AG09309 (cell line): ENCODE measurements at places on chromosomes 3 and 15.

- DNase-seq: no peak
These were observed 33.3 kb downstream of the CA12 start for GRCh38 chr15:63348392-63348791.

- no peak for DNase-seq
These were observed 141.2 kb downstream of the LRRC3B start for GRCh38 chr3:26763723-26764122.

- DNase-seq: no peak
These were observed at the start of gene PLCL2 for GRCh38 chr3:16884748-16885592. PLCL2 (plus strand) TSS chr3:16884955; CDS start chr3:16885040, 85 bp downstream.

GRCh38 chr3:101533603-101533968, 20.6 kb upstream of the SENP7 start:
- DNase-seq: no peak

DNA sequence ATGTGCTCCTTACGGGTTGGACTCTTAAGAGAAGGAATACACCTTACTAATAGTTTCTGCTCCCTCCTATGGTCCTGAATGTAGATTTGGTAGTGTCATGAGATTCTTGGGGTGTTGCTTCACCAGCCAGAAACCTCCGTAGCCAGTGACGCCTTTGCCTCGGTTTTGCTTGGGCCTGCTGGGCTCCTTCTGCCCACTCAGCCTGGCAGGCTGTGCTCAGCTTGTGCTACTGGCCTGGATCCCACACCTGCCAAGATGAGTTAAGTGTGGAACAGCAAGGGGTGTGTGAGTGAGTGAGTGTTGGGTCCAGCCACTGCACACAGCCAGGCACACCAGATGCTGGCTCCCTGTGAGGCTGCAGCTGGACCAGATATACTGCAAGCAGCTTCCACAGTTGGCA, 560.1 kb downstream of the NLGN1 start:
- DNase-seq: no peak

DNA sequence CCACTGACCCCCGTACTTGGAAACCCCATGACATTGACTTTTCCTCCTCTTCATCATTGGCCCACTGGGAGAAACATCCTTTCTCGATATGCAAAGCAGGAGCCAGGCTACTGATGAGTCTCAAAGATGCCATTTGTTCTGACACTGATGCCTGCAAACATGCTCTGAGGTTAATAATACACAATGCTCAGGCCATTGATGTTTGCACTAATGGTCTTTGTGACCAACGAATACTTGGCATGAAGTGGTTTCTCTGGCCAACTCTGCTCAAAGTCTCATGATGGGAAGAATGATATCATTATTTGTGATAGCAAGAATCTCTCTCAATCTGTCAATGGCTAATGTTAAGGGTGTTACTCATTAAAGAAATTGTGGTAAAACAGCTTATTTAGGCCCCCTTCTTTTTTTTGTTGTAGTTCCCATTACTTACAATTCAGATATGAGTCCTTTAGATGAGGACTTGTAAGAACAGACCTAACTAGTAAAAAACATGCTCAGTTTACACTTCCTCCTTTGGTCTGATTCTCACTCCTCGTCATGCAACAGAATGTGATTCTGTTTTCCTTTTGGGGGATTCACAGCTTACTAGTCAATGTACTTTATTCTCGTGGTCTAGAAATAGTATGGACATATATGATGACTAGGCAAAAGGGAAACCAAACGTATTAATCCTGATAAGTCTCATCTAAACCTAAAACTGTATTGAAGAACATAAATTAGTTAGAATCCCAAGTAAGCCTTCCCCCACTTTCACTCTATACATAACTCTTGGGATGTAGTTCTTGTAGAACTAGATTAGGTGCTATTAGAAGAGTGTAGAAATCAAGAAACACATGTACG, 488.8 kb upstream of the DPPA4 start:
- DNase-seq: no peak

DNA sequence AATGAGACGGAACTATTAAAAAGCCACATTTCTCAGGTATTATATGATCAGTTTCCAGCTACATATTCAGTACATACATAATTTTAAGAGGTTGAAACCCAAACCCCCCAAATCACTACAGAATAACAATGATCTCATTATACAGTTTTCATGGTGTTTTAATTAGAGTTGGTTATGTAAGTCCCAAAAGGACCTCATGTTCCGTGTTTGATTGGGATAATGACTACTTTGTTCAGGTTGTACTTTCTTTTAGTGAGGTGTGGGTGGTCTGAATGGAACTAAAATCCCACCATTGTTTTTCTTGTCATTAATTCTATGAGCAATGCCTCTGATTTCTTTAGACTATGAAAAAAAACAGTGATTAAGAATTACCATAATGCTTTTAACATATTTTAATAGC, 905.6 kb downstream of the NAALADL2 start:
- no peak for DNase-seq

DNA sequence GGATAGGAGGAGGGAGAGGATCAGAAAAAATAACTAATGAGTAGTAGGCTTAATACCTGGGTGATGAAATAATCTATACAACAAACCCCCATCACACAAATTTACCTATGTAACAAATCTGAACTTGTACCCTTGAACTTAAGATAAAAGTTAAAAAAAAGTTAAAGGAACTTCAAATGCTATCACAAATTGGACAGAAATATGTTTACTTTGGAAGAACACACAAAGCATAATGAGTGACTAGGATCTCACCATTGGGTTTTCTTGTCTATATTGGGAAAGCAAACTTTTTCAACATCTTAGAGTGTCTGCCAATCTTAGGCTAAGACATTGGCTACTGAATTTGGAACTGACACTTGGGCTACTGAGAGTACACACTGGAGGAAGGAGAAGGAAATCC, 140.4 kb downstream of the THRB start:
- no peak for DNase-seq

- no peak for DNase-seq
These were observed 5.5 kb downstream of the AP2M1 start for GRCh38 chr3:184180165-184180564.

DNA sequence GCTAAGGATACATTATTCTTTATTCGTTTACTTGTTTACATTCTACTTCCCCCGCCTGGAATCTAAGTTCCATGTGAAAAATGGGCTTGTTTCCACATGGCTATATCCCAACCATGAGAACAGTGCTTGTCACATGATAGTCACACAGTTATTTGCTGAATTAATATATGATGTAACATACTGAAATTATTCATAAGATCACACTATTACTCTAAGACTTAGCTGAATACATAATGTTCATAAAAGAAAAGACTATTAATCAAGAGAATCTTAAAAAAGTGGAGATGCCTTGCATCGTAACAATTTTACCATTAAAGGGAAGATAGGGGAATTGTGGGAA, 6.5 kb downstream of the PBRM1 start:
- no peak for DNase-seq

GRCh38 chr15:57476533-57476975, 100.2 kb downstream of the CGNL1 start:
- peak; percentile 31 for DNase-seq

DNA sequence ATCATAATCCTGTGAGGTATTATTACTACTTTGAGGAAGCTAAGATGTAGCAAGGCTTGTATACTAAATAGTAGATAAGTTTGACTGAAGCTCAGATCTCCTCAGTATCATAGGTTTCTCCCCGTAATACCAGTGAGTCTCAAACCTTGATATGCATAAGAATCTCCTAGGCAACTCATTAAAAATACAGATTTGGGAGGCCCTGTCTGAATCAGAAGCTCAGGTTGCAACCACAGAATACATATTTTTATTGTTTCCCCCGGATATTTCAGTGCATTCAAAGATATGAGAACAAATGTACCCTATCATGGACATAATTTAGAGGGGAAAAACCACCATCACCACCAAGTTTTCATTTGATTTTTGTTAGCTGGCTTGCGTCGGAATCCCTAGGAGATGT, 242.1 kb upstream of the C2CD4B start:
- DNase-seq: no peak

GRCh38 chr3:125382298-125382697, 7.2 kb upstream of the ZNF148 start:
- no peak for DNase-seq

- DNase-seq: no peak
These were observed 255.1 kb upstream of the TPM1 start for GRCh38 chr15:62787401-62787800.

GRCh38 chr15:50687302-50687902, 805 bp upstream of the TRPM7 start:
- no peak for DNase-seq

DNA sequence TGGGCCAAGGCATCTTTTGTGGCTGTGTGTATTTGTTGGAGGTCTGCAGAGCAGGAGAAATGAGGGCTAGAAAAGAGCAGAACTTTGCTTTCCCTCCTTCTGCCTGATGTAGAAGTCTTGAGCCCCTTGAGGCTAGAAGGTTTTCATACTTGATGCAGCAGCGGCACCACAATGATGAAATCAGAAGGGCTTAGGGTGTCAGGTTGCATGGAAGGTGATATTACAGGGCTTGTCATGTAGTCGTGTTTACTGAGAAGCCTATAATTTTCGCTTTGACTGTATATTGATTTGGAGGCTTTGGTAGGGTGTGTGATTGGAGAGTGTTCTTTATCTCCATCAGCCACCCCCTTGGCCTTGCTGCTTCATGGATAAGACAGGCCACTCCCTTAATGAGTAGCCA, 339.8 kb downstream of the THSD4 start:
- no peak for DNase-seq

DNA sequence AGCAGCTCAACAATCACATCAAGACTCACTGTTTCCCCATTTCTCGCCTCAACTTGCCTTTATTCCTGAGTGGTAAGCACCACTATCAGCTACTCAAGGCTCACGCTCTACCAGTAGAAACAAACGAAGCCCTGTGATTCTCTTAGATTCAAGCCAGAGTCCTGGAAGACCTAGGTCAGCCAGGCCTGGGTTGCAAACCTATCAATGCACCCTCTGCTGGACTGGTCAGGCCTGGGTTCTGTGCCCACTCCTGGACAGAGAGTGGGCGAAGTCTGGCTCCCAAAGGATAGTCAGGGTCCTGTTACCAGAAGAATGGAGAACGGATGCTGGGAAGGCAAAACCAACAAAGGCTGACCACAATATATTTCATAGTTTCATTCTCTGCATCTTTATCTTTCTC, 308.4 kb downstream of the SHQ1 start:
- no peak for DNase-seq

GRCh38 chr15:34182942-34183341, 27.0 kb downstream of the KATNBL1 start:
- DNase-seq: no peak

DNA sequence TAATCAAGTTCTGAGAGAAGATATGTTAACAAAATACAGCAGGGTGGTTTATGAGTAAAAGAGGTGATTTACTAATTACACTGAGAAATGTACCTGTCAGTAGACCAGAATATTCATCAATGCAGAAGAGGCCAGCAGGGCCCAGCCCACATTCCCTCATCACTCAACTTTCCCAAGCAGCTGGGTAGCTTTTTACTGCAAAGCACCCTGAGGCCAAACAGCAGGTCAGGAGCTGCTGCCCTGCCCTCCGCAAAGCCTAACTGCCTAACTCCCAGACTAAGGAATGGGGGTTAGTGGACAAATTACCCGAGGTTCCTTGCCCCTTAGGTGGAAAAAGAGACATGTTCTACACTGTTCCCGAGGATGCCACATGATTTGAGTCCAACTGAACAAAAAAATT, 108.2 kb downstream of the TBL1XR1 start:
- no peak for DNase-seq

- DNase-seq: no peak
These were observed 108.6 kb upstream of the LRRFIP2 start for GRCh38 chr3:37283011-37283410.

- no peak for DNase-seq
These were observed 88.0 kb downstream of the HMG20A start for GRCh38 chr15:77508541-77509243.

GRCh38 chr15:41653760-41654159, 6.4 kb upstream of the MGA start:
- DNase-seq: no peak

DNA sequence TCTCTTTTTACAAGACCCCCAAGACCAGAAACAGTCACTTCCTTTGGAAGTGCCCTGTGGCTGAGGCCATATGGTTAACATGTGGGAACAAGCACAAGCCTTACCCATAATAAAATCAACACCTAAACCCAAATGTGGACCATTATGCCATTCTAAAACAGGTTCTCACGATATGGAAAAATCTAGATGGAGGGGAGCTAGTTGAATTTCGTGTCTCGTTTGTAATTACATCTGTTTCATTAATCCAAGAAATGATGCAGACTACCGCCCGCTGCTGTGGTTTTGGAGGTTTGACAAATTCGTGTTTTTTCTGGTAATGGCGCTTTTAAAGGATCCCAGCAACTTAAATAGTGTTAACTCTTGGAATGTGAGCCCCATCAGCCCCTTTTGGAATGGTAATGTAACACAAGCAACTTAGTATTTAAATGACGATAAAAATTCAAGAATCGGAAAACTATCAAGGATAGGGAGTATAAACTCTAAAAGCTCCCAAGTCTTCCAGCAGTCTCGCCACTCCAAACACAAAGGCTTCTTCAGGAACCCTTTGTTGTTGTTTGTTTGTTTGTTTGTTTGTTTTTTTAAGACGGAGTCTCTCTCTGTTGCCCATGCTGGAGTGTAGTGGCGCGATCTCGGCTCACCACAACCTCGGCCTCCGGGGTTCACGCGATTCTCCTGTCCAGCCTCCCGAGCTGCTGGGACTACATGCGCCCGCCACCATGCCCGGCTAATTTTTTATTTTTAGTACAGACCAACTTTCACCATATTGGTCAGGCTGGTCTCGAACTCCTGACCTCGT, 1.1 kb downstream of the CNBP start:
- DNase-seq: peak; percentile 31

DNA sequence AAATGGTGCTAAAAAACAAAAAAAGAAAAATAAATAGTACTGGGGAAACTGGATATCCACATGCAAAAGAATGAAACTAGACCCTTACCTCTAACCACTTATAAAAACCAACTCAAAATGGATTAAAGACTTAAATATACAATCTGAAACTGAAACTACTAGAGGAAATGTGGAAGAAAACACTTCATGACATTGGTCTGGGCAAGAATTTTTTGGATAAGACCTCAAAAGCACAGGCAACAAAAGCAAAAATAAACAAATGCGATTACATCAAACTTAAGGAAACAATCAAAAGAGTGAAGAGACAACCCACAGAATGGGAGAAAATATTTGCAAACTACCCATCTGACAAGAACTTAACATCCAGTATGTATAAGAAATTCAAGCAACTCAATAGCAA, 6.4 kb downstream of the IFT57 start:
- no peak for DNase-seq

DNA sequence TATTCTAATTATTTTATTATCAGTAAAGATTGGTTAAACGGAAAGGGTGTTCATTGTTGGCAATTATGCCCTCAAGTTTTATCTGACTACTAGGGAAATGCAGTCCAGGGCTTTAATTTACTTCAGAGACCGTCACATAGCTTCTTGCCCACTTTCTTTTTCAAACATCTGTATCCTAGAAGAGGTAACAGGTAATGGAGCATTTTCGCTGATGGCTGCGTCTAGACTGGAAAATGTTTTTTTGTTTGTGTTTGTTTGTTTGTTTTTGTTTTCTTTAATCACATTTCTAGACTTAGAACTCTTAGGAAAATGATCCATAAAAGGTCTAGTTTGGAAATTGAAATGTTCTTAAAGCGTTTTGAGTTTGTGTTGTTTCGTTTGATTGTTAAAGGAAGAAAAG, 71.4 kb downstream of the ANXA2 start:
- no peak for DNase-seq
